ENCODE measurements at places on chromosomes 12 and 14. TPM values are rescaled to one million over a fixed set of nuclear protein-coding genes. Genes with fewer than 3 reads are reported as not detected.

The SELPLG gene
- total RNA-seq = 1.4 TPM

The TAS2R9 gene
- total RNA-seq = not detected

The PMEL gene
- total RNA-seq = 6.6 TPM

The STAC3 gene
- total RNA-seq = 0.63 TPM

The MTHFD1 gene
- total RNA-seq = 89.1 TPM

The CACNB3 gene
- total RNA-seq = 33.2 TPM

The SPRING1 gene
- total RNA-seq = 46.6 TPM

The ANKRD33 gene
- not detected for total RNA-seq

The PTGDR gene
- not detected for total RNA-seq

All from mesangial cell (primary cell).